ENCODE measurements at places on chromosomes 16 and 17. TPM values are rescaled to one million over a fixed set of nuclear protein-coding genes. Genes with fewer than 3 reads are reported as not detected.

Gene SYNGR3
- 68.8 TPM for total RNA-seq

DNA sequence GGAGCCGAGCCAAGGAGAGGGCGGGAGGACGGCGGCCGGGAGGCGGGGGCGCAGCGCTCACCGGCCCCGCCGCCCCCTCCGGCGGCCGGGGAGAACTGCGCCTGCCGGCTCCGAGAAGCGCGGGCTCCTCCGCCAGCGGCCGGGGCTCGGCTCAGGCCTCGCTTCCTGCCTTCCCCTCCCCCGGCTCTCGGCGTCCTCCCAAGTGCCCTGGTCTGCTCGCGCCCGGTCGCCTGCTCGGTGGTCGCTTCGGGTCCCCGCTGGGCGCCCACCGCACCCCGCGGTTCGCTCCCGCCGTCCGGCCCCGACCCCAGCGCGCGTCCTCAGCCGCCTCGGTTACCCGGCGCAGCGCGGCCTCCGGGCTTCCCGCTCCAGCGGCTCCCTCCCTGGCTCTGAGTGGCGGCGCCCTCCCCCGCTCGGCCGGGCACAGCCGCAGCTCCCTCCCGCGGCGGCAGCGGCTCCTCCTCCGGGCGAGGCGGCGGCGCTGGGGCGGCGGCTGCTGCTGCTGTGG, 313 bp downstream of the UBTF start:
- H3K27ac ChIP-seq: peak overlapping the region; percentile 98
- peaks cover 16% of the 10 kb centered on the region for H3K4me1 ChIP-seq
- peak overlapping the region; percentile 83 for H3K4me3 ChIP-seq

DNA sequence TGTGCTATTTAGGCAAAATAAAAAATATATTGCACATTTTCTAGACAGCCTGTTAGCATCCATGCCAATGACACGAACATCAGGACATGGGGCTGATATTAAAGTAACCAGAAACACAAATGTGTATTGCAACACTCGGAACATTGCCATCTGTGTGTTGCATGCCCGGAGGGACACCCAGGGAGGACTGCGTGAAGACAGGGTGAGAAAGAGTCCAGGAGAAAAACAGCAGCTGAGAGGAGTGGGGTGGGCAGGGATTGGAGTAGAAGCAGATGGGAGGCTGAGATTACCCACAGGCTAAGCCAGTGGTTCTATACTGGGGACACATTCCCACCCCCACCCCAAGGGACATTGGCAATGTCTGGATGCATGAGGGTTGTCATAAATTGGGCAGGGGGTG, 114.8 kb downstream of the GRIN2A start:
- no peaks in the 10 kb centered on the region for H3K4me1 ChIP-seq
- H3K27ac ChIP-seq: no peak overlapping the region
- H3K27me3 ChIP-seq: no peaks in the 10 kb centered on the region
- H3K4me3 ChIP-seq: no peak overlapping the region
- H3K36me3 ChIP-seq: no peaks in the 10 kb centered on the region
- no peak for DNase-seq

Gene PRAC1
- not detected for total RNA-seq

- no peaks in the 10 kb centered on the region for H3K36me3 ChIP-seq
- H3K27me3 ChIP-seq: peaks cover 3% of the 10 kb centered on the region
- DNase-seq: no peak
Measured at GRCh38 chr17:79306424-79307318, 232.0 kb downstream of the ENGASE start.

- peaks cover 20% of the 10 kb centered on the region for H3K27me3 ChIP-seq
- no peak overlapping the region for H3K4me3 ChIP-seq
- no peak for DNase-seq
- no peaks in the 10 kb centered on the region for H3K36me3 ChIP-seq
Measured at GRCh38 chr16:50699326-50700159, 6.1 kb downstream of the NOD2 start.

GRCh38 chr16:86881861-86882273, 303.5 kb downstream of the FOXL1 start:
- no peak for DNase-seq
- H3K27ac ChIP-seq: no peak overlapping the region
- H3K27me3 ChIP-seq: peaks cover 74% of the 10 kb centered on the region
- H3K36me3 ChIP-seq: no peaks in the 10 kb centered on the region
- no peak overlapping the region for H3K4me3 ChIP-seq

- peak; percentile 44 for DNase-seq
- H3K27ac ChIP-seq: no peak overlapping the region
- H3K36me3 ChIP-seq: no peaks in the 10 kb centered on the region
- peaks cover 2% of the 10 kb centered on the region for H3K4me1 ChIP-seq
- H3K4me3 ChIP-seq: no peak overlapping the region
Measured at GRCh38 chr17:21239680-21240368, 13.4 kb downstream of the NATD1 start.

DNA sequence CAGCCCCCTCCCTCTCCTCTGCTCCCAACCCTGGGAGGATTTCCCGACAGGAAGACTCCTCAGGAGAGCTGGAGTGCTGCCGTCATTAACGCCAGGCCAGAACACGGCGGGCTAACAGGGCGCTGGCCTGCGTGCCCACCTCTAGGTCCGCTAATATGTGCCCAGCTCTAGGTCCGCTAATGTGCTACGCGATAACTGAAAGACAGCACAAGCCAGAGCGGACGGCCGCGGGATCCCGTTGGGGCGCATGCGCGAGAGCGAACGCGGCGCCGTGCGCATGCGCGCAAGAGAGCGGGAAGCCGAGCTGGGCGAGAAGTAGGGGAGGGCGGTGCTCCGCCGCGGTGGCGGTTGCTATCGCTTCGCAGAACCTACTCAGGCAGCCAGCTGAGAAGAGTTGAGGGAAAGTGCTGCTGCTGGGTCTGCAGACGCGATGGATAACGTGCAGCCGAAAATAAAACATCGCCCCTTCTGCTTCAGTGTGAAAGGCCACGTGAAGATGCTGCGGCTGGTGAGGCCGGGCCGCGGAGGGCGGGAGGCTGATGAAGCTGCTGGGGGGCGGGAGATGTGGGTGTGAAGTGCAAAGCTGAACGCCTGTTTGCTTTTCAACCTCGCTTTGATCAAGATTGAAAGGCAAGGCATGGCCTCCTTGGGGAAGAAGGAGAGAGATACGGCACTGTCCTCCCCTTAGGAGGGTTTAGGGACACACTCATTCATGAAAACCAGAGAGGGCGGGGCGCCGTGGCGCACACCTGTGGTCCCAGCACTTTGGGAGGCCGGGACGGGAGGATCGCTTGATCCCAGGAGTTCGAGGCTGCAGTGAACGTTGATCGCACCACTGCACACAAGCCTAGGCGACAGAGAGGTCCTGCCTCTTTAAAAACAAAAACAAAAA, at the start of gene CKLF:
Gene CKLF, plus strand, starts transcription at position 291 of the 892 bp plus-strand sequence. Its CDS starts 140 bp downstream, at position 431.
- DNase-seq: peak; percentile 97
- peaks cover 39% of the 10 kb centered on the region for H3K4me1 ChIP-seq
- H3K36me3 ChIP-seq: peaks cover 17% of the 10 kb centered on the region
- peak within 1 kb of the TSS; percentile 48 for H3K4me3 ChIP-seq

GRCh38 chr17:44733753-44734152, 25.0 kb upstream of the ADAM11 start:
- DNase-seq: no peak
- H3K4me1 ChIP-seq: no peaks in the 10 kb centered on the region
- no peaks in the 10 kb centered on the region for H3K27me3 ChIP-seq
- H3K36me3 ChIP-seq: peaks cover 62% of the 10 kb centered on the region

- no peak overlapping the region for H3K4me3 ChIP-seq
- no peaks in the 10 kb centered on the region for H3K27me3 ChIP-seq
- H3K4me1 ChIP-seq: peaks cover 15% of the 10 kb centered on the region
- DNase-seq: no peak
- H3K27ac ChIP-seq: no peak overlapping the region
Measured at GRCh38 chr17:30819971-30820705, 4.4 kb downstream of the CRLF3 start.

GRCh38 chr17:30244853-30245385, 9.4 kb upstream of the SLC6A4 start:
- DNase-seq: peak; percentile 27
- H3K27ac ChIP-seq: no peak overlapping the region
- H3K27me3 ChIP-seq: no peaks in the 10 kb centered on the region
- no peak overlapping the region for H3K4me3 ChIP-seq
- H3K36me3 ChIP-seq: peaks cover 36% of the 10 kb centered on the region
- H3K4me1 ChIP-seq: peaks cover 5% of the 10 kb centered on the region

- H3K4me1 ChIP-seq: no peaks in the 10 kb centered on the region
- DNase-seq: peak; percentile 7
- H3K27me3 ChIP-seq: no peaks in the 10 kb centered on the region
- H3K27ac ChIP-seq: no peak overlapping the region
Measured at GRCh38 chr17:10879190-10879836, 41.4 kb upstream of the PIRT start.

DNA sequence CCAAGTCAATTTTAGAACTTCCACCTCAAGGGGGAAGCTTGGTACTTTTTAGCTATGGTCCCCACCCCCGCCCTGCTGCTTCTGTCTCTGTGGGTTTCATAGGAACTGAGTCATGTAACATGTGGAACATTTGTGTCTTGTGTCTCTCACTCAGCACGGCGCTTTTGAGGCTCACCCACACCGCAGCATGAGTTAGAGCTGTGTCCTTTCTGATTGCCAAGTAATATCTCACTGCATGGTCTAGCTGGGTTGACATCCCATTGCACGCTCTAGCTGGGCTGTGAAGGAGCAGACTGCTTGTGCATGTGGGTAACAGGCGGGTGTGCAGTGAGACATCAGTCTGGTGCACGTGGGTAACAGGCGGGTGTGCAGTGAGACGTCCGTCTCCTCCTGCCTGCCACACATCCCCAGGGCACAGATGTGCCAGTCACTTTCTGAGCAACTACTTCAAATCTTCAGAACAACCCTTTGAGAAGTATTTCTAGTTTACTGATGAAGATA, 26.4 kb upstream of the SLC7A5 start:
- peaks cover 9% of the 10 kb centered on the region for H3K27me3 ChIP-seq
- H3K27ac ChIP-seq: no peak overlapping the region
- DNase-seq: no peak
- peaks cover 5% of the 10 kb centered on the region for H3K4me1 ChIP-seq
- H3K4me3 ChIP-seq: no peak overlapping the region
- no peaks in the 10 kb centered on the region for H3K36me3 ChIP-seq
